ENCODE measurements at places on chromosomes 2 and 18. TPM values are rescaled to one million over a fixed set of nuclear protein-coding genes. Genes with fewer than 3 reads are reported as not detected.
A peak's percentile ranks its signal among the peaks of the same experiment; 100 is the strongest.

GRCh38 chr2:44107086-44107740, 61.5 kb upstream of the PPM1B start:
- H3K4me1 ChIP-seq: no peaks in the 10 kb centered on the region
- DNase-seq: no peak
- no peak overlapping the region for H3K4me3 ChIP-seq
- H3K36me3 ChIP-seq: no peaks in the 10 kb centered on the region
- peaks cover 2% of the 10 kb centered on the region for H3K27me3 ChIP-seq
- no peak overlapping the region for H3K27ac ChIP-seq

GRCh38 chr2:52732849-52733395, 1034.7 kb upstream of the CHAC2 start:
- H3K27me3 ChIP-seq: no peaks in the 10 kb centered on the region
- H3K4me3 ChIP-seq: no peak overlapping the region
- no peak for DNase-seq
- no peaks in the 10 kb centered on the region for H3K36me3 ChIP-seq
- no peaks in the 10 kb centered on the region for H3K4me1 ChIP-seq

GRCh38 chr2:217999595-217999959, 3.2 kb downstream of the TNS1 start:
- H3K4me1 ChIP-seq: peaks cover 95% of the 10 kb centered on the region
- peak overlapping the region; percentile 92 for H3K27ac ChIP-seq
- H3K27me3 ChIP-seq: no peaks in the 10 kb centered on the region

GRCh38 chr2:240147911-240148587, 7.6 kb upstream of the OTOS start:
- peaks cover 1% of the 10 kb centered on the region for H3K36me3 ChIP-seq
- H3K4me1 ChIP-seq: no peaks in the 10 kb centered on the region
- peaks cover 20% of the 10 kb centered on the region for H3K27me3 ChIP-seq

DNA sequence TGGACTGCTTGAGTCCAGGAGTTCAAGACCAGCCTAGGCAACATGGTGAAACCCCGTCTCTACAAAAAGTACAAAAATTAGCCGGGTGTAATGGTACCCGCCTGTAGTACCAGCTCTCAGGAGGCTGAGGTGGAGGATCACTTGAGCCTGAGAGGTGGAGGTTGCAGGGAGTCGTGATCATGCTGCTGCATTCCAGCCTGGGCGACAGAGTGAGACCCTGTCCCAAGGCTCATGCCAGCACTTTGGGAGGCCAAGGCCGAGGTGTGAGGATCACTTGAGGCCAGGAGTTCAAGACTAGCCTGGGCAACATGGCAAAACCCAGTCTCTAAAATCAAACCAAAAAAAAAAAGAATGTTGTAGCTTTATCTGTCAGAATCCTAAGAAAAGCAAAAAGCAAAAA, 25.4 kb downstream of the SMC6 start:
- H3K27ac ChIP-seq: no peak overlapping the region
- peaks cover 9% of the 10 kb centered on the region for H3K36me3 ChIP-seq
- no peak for DNase-seq
- no peak overlapping the region for H3K4me3 ChIP-seq

- DNase-seq: no peak
- peaks cover 13% of the 10 kb centered on the region for H3K36me3 ChIP-seq
- peak overlapping the region; percentile 19 for H3K4me3 ChIP-seq
- peaks cover 92% of the 10 kb centered on the region for H3K27me3 ChIP-seq
- peaks cover 36% of the 10 kb centered on the region for H3K4me1 ChIP-seq
Observed at GRCh38 chr2:222303828-222304736, 5.3 kb upstream of the PAX3 start.

DNA sequence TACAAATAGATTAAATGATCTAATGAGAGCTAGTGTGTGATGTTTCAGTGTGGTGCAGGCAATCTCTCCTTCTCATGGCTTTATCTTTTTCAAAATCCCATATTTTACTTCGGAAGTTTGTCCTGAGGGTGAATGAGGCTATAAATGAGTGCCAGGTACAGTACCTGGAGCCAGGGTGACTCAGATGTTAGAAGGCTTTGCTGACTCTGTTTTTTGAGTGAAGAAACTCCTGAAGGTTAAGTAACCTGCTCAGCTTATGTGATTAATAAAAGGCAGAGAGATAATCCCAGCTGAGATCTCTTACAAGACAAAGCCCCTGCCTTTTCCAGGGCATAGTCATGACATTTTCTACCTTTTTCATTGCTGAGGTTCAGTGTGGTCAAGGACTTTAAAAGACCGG, 52.6 kb downstream of the MGAT5 start:
- no peak for DNase-seq
- no peaks in the 10 kb centered on the region for H3K27me3 ChIP-seq

Gene GALR1
- total RNA-seq: not detected

Gene NGEF
- not detected for total RNA-seq

Gene ZAP70
- total RNA-seq: 0.41 TPM

Gene CAPN14
- total RNA-seq: 0.10 TPM

Gene SMARCAL1
- 25.8 TPM for total RNA-seq

Gene TRIM43
- not detected for total RNA-seq

Gene FAM237A
- not detected for total RNA-seq

Gene MYO3B
- total RNA-seq: not detected

Gene ARHGEF4
- total RNA-seq: 6.3 TPM

Measured in chondrocyte (in vitro differentiated cells).